Peyer's patch (tissue), 4 donors: ENCODE measurements at places on chromosomes 3 and 15. TPM values are rescaled to one million over a fixed set of nuclear protein-coding genes. Genes with fewer than 3 reads are reported as not detected.

The PTX3 gene
- not detected for total RNA-seq

The LMOD3 gene
- total RNA-seq, result not detected

The CASR gene
- 1.7 TPM for total RNA-seq

GRCh38 chr15:69305204-69305931 lies 6.7 kb downstream of the PAQR5 start:
- H3K4me1 ChIP-seq, result peaks cover 20% of the 10 kb centered on the region
- H3K27ac ChIP-seq, result peak overlapping the region; percentile 25
- H3K4me3 ChIP-seq, result no peak overlapping the region
- H3K36me3 ChIP-seq, result no peaks in the 10 kb centered on the region

GRCh38 chr3:140207541-140207940 lies 272.6 kb downstream of the CLSTN2 start:
- DNase-seq, result no peak
- no peaks in the 10 kb centered on the region for H3K36me3 ChIP-seq

GRCh38 chr3:108448593-108448992 lies 61.8 kb downstream of the MYH15 start:
- no peak for DNase-seq
- H3K4me1 ChIP-seq, result no peaks in the 10 kb centered on the region
- H3K4me3 ChIP-seq, result no peak overlapping the region
- H3K27ac ChIP-seq, result no peak overlapping the region

DNA sequence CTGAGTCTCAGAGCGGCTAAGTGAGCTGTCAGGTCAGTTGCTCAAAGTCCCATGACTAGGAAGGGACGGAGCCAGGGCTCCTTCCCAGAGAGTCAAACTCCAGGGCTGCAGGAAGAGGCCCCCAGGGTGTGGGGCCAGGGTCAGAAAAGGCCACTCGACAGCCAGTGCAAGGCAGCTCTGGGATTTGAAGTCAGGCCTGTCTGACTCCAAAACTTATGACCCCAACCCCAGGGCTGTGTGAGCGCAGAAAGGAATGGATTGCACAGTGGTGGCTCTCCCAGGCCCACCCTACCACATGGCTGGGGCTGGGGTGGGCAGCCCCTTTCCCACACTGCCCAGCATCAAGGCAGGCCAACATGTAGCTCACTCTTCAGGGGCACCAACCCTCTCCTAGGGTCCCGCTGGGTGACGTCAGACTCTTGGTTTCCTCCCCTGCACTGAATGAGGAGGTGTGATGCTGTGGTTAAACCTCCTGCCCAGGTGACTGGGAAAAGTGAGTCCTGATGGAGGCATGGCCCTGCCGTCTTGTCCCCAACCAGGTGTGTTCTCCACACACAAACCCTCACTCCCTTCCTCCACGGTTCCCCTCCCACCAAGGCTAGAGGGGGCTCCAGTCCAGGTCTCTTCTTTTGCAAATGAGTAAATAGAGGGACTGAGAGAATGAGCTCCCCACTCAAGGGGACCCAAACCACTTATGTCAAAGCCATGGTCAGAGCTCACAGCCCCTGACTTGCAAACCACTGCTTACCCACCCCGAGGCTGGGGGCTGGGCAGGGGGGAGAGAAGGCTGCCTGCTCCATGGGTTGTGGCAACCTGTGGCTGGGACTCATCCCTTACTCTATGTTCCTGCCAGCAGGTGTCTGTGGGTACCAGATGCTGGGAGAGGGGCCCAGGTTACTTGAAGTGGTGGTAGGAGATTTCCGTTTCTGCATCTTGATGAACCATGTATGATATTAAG lies 23.8 kb upstream of the CORO2B start:
- H3K27ac ChIP-seq, result no peak overlapping the region
- no peaks in the 10 kb centered on the region for H3K36me3 ChIP-seq
- H3K4me3 ChIP-seq, result no peak overlapping the region
- no peaks in the 10 kb centered on the region for H3K27me3 ChIP-seq
- DNase-seq, result no peak
- peaks cover 6% of the 10 kb centered on the region for H3K4me1 ChIP-seq

DNA sequence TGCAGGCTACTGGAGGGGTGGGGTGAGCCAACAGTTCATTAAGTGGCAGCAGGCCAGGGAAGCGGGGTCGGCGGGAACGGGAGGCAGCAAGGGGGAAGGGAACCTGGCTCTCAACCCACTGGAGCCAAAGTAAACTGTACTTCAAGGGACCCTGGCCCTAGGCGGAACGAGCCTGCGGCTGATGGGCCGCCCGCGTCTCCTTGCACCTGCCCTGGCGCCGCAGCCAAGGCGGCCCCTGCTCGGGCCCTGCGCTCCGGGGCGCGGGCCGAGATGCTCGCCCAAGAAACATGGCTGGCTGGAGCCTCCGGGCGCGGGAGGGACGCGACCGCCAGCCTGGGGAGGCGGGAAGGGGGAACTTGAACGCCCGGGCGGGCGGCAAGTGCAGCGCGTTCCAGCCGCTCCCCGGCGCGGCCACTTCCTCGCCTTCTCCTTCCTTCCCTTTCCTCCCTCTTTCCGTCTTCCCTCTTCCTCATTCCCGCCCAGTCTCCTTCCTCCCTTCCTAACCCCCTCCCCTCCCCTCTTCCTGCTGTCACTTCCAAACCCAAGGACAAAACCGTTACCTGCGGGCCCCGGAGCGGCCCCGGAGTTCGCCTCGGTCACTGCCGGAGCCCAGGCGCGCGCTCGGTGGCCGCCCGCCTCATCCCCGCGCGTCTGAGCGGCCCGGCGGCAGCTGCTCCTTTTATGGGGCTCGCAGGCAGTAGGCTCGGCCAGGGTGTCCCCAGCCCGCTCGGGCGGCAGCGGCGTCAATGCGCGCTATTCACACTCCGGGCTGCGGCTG lies 489.7 kb downstream of the MAGI1 start:
- H3K27me3 ChIP-seq, result no peaks in the 10 kb centered on the region
- H3K27ac ChIP-seq, result no peak overlapping the region
- no peaks in the 10 kb centered on the region for H3K36me3 ChIP-seq

DNA sequence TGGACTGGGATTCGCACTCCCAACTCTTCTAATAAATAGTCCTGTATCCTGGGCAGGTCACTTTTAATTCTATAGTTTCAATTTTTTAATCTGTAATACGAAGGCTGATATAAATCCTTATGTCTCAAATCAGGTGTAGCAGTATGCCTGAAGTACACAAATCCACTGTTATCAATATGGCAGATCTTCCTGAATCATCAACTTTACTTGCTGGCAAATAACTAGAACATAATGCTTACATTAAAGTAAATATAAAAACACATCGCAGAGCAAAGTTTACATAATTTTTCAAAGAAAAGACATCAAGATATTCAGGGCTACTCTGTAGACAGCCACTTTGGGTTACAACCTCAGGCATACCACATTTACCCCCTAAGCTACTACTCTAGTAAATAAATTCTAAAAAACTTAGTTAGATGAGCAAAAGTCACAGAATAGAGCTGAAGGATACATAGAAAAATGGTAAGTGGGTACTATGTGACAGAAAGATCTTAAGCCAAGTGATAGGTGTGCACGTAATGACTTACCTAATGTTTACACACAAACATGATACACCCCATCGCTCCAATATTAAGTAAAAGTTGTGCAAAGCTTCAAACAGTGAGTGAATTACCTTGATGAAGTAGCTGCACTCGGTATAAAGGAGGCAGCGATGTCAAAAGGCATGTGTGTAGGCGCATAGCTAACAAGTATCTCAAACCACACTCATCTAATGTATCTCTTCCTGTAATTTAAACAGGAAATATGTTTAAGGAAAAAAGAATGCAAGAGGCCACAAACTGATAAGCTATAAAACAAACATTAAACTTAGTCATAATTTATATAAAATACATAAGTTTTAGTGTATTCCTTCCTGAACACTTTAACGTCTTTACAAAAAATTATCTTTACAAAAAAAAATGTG lies 127.9 kb downstream of the DMXL2 start:
- H3K27ac ChIP-seq, result no peak overlapping the region
- H3K4me1 ChIP-seq, result no peaks in the 10 kb centered on the region
- no peak overlapping the region for H3K4me3 ChIP-seq
- no peaks in the 10 kb centered on the region for H3K27me3 ChIP-seq

DNA sequence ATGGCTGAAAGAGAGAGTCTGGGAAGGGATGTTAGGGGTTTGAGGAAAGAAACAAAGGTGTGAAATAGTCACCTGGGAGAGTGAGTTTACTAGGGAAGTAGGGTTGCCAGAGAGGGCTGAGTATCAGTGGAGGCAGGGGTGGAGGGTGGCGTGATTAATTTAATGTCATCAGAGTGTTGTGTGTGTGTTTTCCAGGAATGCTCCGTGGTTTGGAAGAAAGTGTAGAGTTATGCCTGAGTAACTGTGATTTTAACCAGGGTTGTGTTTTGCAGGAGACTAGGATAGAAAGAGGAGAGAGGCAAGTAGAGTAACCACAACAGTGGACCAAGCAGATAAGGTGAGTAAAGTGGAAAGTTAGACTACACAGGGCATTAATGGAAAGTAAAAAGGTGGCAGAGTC lies 27.2 kb downstream of the PLD1 start:
- H3K27me3 ChIP-seq, result no peaks in the 10 kb centered on the region
- no peaks in the 10 kb centered on the region for H3K36me3 ChIP-seq
- DNase-seq, result no peak

DNA sequence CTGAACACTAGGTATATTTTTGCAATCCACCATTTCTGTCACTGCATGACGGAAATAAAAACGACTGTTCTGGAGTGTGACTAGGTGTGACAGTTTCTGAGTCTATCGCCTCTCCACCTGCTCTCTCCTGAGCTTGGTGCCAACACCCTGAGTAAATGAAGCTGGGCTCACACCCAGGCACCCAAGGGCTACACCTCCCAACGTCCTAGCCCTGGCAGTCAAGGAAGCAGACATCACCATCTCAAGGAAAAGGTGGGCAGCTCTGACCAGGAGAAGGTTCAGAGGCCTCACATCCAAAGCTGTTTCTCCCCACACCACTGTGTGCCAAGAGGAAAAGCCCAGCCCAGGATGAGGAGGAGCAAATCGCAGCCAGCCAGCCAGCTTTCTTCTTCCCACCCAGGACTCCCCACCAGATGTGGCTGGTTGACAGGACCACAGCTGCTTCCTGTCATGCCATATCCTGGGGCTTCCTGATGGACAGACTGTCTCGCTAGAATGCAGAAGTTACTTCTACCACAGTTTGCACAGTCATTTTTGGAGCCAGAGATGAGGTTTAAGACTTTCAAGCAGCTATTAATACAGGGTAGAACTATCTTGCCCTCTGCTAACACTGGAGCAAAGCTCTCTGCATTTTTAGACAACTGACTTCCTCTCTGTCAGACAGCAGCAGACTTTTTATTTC lies 3.3 kb downstream of the SCAMP2 start:
- H3K4me1 ChIP-seq, result peaks cover 46% of the 10 kb centered on the region
- H3K4me3 ChIP-seq, result no peak overlapping the region
- H3K36me3 ChIP-seq, result peaks cover 8% of the 10 kb centered on the region
- peak overlapping the region; percentile 96 for H3K27ac ChIP-seq
- no peaks in the 10 kb centered on the region for H3K27me3 ChIP-seq

GRCh38 chr15:51443282-51443914 lies 101.9 kb downstream of the GLDN start:
- no peaks in the 10 kb centered on the region for H3K36me3 ChIP-seq
- no peak overlapping the region for H3K27ac ChIP-seq
- DNase-seq, result no peak
- no peaks in the 10 kb centered on the region for H3K27me3 ChIP-seq

DNA sequence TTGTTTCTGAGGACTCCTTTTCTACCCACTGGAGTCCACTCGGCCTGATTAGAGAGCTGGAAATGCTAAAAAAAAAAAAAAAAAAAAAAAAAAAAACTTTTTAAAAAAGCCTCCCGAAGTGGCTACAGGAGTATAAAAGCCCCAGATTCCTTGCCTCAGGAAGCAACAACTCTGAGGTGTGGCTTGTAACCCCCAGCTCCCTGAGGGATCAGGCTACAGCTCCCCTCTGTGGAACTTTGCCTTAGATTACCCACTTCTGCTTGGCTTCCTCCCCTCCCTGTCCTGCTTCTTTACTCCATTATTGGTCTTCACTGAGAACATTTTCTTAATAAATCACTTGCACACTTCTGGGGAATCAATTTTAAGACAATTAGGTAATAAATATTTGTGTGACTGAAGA lies 49.7 kb upstream of the GADL1 start:
- H3K27ac ChIP-seq, result no peak overlapping the region
- H3K27me3 ChIP-seq, result no peaks in the 10 kb centered on the region
- no peaks in the 10 kb centered on the region for H3K36me3 ChIP-seq
- H3K4me1 ChIP-seq, result no peaks in the 10 kb centered on the region

DNA sequence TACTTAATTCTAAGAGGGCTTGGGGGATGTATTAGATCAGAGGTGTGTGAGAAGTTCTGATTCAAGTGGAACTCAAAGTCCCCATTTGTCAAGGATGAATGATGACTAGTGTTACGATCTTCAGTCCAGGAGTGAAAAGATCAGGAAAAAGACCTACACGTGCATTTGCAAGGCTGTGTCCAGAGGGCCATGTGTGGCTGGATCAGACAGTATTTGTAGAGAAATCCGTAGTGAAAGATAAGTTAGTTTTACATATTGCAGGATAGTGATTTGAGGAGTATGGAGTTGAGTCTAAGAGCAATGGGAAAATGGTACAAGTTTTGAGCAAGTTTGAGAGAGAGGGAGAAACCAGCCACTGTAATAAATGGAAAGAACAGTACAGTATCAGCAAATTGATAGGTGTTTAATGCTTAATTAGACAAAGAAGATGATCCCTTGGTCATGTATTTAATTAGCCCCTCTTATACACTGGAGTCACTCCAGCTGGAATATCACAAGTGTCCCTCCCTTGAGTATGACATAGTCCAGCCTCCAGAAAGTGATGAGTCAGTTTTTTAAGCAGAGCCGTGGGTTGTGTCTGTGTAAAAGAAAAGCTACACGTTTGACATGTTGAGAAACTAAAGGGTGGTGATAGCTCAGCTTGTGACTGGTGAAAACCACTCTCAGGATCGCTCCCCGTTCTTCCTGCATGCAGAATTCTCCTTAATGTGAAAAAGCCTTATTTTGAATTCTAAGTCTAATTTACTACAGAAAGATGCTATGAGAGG lies 348.8 kb downstream of the ROBO1 start:
- no peaks in the 10 kb centered on the region for H3K27me3 ChIP-seq
- H3K27ac ChIP-seq, result no peak overlapping the region
- H3K4me1 ChIP-seq, result no peaks in the 10 kb centered on the region
- no peak overlapping the region for H3K4me3 ChIP-seq
- no peak for DNase-seq
- H3K36me3 ChIP-seq, result no peaks in the 10 kb centered on the region
